T-helper 17 cell (primary cell): ENCODE measurements at places on chromosomes 7 and 10.

- DNase-seq = no peak
These were observed 27.2 kb downstream of the ATE1 start for GRCh38 chr10:121900443-121901174.

DNA sequence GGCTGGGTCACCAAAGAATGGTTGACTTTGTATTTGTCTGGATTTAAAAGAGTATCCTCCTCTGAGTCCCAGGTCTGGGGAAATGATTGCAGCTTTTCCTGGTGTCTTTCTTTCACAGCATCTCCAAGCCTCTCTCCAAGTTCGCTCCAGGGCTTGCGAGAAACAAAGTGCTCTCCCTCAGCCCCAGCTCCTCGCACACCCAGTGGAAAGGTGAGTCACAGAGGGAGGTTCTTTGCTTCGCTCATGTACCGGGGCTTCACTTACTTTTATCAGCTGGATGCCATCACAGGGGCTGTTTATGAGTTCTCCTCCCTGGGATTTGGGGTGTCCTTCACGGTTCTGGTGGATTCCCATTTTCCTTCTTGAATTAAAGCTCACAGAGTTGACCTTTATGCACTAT lies 252.2 kb upstream of the PLPP4 start:
- no peak for DNase-seq

DNA sequence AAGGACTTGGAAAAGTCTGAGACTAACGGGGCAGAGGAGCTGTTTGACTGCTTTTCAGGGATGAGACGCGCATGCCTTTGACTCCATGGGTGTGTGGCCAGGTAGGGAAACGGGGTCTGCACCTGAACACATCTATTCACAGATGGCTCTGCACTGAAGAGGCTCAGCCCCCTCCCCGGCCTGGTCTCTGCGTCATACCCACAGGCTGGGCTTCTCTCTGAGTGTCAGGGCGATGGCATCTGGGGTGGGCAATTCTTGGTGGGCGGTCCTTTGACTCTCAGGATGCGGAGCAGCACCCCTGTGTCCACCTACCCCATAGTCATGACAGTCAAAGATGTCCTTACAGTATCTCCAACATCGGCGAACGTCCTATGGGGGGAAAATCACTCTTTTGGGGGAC lies 23.0 kb downstream of the PFKP start:
- no peak for DNase-seq

GRCh38 chr7:143233816-143234532 lies 12.1 kb downstream of the TAS2R40 start:
- no peak for DNase-seq

DNA sequence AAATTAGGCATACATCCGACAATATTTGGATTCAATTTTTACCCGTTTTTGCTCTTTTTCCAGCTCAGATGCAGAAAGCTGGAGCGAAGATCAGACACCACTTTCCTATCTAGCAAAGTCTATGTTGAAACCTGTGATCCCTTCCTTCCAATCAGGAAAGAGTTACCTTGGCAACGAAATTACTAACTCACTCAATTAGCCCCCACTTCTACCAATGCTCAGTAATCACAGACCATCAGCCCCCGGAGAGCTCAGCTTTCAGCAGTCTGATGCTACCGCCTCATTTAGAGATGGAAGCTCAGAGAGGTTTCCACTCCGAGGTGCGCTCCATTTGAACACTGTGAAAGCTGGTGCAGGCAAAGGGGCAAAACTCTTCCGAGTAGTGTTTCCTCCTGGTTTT lies 6.7 kb downstream of the FRAT1 start:
- no peak for DNase-seq
